T-cell (primary cell): ENCODE measurements at places on chromosomes 5 and 9. TPM values are rescaled to one million over a fixed set of nuclear protein-coding genes. Genes with fewer than 3 reads are reported as not detected.

DNA sequence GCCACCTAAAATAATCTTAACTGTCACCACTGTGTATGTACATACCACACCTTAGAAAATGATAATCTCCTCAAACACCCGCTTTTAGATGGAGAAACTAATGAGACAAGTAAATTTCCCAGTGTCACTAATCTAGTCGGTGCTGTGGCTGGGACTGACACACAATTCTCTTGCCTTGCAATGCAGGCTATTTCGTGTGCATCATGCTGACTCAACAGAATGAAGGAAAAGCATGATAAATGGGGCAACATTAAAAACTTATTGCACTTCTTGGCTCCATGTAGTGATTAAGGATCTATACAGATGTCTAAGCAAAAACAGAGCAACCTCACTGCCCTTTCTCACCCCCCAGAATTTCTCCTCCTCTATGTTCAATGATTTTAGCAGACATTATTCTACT, 677.9 kb downstream of the DTWD2 start:
- DNase-seq, result no peak
- H3K4me3 ChIP-seq, result no peak overlapping the region
- H3K4me1 ChIP-seq, result no peaks in the 10 kb centered on the region
- no peaks in the 10 kb centered on the region for H3K27me3 ChIP-seq

GRCh38 chr5:157965989-157966388, 107.0 kb upstream of the CLINT1 start:
- no peaks in the 10 kb centered on the region for H3K36me3 ChIP-seq
- no peak overlapping the region for H3K4me3 ChIP-seq
- no peak overlapping the region for H3K27ac ChIP-seq
- DNase-seq, result no peak

GRCh38 chr5:174504266-174504726, 220.1 kb upstream of the MSX2 start:
- no peak for DNase-seq
- H3K36me3 ChIP-seq, result no peaks in the 10 kb centered on the region
- no peak overlapping the region for H3K27ac ChIP-seq
- no peaks in the 10 kb centered on the region for H3K27me3 ChIP-seq
- no peak overlapping the region for H3K4me3 ChIP-seq
- H3K4me1 ChIP-seq, result no peaks in the 10 kb centered on the region

- peaks cover 12% of the 10 kb centered on the region for H3K4me1 ChIP-seq
- H3K27me3 ChIP-seq, result no peaks in the 10 kb centered on the region
- no peak overlapping the region for H3K27ac ChIP-seq
- no peak overlapping the region for H3K4me3 ChIP-seq
Observed at GRCh38 chr5:133334796-133335639, 277.3 kb downstream of the FSTL4 start.

DNA sequence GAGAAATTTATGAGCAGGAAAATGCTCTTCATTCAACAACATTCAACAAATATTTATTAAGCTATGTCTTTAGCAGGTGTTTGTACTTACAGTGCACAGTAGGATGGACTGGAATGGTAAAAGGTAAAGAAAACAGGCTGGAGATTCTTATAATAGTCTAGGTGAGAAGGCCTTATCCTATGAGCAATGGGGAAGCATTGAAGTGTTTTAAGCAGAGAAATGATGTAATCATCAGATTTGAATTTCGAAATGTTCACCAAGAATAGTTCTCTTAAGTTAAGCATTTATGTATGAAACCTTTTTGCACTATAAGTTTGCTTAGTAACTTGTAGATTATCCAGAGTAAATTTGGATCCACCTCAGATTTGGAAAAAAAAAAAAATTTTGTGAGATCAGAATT, 209.3 kb downstream of the NR3C1 start:
- H3K36me3 ChIP-seq, result no peaks in the 10 kb centered on the region
- no peaks in the 10 kb centered on the region for H3K27me3 ChIP-seq
- no peak for DNase-seq

DNA sequence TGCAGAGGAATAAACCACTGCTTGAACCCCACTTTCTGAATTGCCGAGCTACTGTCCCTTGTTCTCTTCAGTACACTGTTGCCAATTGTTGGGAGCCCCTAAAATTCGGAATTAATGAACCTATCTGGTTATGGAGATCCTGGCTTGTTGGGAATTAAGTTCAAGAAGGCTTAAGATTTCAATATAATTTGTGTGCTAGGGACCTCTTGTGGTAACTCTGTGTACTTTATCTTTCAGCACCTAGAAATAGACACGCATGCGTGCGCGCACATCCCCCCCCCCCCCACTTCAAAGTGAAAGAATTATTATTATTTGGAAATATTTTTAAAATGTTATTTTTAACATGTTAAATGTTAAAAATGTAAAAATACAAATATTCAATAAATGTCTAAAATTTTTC, 53.3 kb upstream of the FAM169A start:
- no peaks in the 10 kb centered on the region for H3K27me3 ChIP-seq
- peak; percentile 64 for DNase-seq
- H3K4me3 ChIP-seq, result no peak overlapping the region
- H3K27ac ChIP-seq, result no peak overlapping the region

Gene JADE2
- 256 TPM for total RNA-seq

Gene CDC20B
- total RNA-seq, result not detected

Gene PRRX2
- total RNA-seq, result not detected

Gene INSL6
- not detected for total RNA-seq

Gene CCDC192
- total RNA-seq, result not detected
